ENCODE measurements at places on chromosomes 5 and 9. TPM values are rescaled to one million over a fixed set of nuclear protein-coding genes. Genes with fewer than 3 reads are reported as not detected.

GRCh38 chr5:760363-761058 is 24.0 kb downstream of the ZDHHC11B start:
- ATAC-seq: no peak

GRCh38 chr9:1938675-1939170 is 76.4 kb upstream of the SMARCA2 start:
- no peak for ATAC-seq

- ATAC-seq: no peak
Measured at GRCh38 chr5:145922059-145922458, 14.3 kb upstream of the SH3RF2 start.

- no peak for ATAC-seq
Measured at GRCh38 chr9:33227008-33227398, 13.0 kb upstream of the SPINK4 start.

DNA sequence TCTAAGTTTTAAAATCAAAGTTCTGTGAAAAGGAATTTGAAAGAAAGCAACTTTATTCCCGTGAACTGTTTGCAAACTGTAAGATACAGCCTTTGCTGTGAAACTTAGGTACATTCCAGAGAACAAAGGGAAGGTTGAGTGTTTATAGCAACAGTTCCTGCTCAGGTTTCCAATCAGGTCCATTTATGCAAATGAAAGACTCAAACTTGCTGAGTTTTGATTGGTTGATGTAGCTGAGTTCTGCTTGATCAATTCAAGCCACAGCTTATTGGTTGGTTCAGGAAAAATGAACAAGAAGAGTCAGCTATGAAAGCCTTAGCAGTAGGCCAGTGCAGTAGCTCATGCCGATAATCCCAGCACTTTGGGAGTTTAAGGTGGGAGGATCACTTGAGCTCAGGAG is 37.9 kb downstream of the SLC27A6 start:
- ATAC-seq: no peak

DNA sequence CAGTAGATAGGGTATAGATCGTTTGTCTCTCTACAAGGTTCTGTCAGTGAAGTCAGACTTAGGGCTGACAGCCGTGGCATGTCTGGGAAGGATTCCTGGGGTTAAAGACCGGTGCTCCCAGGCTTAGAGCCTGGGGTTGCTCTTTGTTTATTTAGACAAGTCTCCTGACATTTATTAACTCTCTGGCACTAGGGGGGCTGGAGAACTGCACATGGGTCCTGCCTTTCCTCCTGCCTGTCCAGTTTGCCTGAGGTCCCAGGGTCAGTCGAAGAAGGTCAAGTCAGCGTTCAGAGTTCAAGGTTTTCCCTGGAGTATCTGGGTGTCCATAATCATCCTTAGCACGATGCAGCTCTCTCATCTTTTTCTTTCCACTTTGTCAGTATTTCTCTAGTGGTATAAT is 5.6 kb downstream of the EGFLAM start:
- ATAC-seq: no peak

DNA sequence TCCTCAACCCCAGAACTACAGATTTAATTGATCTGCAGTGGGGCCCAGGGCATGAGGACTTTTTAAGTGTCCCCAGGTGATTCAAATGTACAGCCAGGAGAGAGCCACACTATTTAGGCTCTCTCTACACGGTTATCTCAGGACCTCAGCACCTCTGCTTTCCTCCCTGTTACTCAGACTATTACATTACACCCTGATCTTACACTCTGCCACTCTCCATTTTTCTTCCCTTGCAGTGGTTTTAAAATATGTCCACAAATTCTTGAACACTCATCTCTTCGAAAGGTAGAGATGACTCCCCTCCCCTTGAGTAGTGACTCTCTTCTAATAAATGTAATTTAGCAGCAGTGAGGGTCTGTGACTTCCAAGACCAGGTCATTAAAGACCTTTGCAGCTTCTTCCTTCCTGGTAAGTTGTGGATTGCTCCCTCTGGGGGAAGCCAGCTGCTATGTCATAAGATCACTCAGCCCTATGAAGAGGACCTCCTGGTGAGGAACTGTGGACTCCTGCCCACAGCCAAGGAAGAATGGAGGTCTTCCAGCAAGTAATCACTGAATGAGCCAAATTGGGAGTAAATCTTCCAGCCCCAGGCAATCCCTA is 87.5 kb upstream of the SSBP2 start:
- ATAC-seq: peak; percentile 59

GRCh38 chr9:87138128-87139040 is 191.1 kb upstream of the GAS1 start:
- ATAC-seq: no peak

GRCh38 chr5:108064302-108064701 is 317.6 kb downstream of the FBXL17 start:
- no peak for ATAC-seq

- ATAC-seq: no peak
Measured at GRCh38 chr9:115786321-115786720, 367.3 kb upstream of the PAPPA start.

- no peak for ATAC-seq
Measured at GRCh38 chr9:37727013-37727412, 26.6 kb upstream of the TRMT10B start.

DNA sequence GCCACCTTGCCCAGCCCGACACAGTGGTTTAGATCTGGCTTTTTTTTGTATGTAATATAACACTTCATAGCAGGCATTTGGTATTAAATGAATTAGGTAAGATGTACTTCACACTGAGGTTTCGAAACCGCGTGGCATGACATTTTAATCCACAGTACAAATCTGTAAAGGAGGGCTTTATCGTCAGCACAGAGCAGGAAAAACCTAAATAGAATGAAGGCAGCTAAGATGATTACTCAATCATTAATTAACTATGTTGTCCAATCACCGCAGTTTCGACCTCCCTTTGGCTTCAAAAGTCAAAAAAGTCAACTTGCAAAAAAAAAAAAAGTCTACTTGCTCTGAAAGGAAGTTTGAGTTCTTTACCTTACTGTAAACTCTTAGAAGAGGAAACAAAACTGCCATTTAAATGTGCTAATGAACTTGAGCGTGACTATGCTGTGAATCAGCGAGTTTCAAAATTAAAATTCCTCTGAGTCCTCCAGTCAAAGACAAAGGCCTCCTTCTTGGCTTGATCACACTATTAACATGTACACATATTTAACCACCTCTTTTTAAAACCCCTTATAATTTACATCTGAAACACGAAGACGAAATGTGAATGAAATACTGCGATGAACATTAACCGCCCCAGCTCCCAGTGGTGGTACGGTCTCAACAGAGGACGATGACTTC is 698 bp upstream of the SEC24A start:
- ATAC-seq: peak; percentile 75

- ATAC-seq: no peak
Measured at GRCh38 chr5:32852535-32852934, 141.4 kb downstream of the NPR3 start.

DNA sequence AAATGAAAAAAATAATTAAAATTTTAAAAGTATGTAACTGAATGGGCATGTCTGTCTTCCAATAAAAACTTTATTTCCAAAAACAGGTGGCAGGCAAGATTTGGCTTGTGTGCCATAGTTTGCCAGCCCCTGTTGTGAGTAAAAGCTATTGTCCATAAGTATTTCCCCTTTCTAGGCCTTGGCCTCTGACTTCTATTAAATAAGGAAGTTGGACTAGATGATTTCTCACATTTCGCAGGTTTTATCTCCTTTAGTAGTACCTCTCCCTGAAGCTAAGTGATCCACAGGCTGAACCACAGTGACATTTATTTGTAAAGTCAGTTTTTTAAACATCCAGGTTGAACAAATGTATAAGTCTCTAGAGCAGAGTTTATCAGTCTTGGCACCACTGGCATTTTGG is 41.3 kb downstream of the RECK start:
- ATAC-seq: no peak

GRCh38 chr9:25117791-25118190 is 560.5 kb downstream of the TUSC1 start:
- no peak for ATAC-seq

DNA sequence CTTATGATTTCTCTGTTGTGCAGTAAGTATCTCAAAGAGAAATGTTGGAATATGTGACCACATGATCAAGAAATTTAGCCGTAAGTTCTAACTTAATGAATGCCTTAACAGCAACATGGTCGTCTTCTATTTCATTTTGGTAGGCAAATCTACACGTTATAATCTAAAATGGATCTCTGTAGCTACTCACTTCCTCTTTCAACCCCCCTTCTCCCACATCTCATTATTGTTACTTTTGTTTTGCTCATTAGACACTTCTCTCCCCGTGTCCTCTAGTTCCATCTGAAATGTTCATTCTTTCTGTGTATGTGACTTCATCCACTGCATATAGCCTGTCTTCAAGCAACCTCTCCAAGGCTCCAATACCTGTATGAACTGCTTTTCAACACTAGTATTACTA is 27.1 kb upstream of the LPAR1 start:
- no peak for ATAC-seq

DNA sequence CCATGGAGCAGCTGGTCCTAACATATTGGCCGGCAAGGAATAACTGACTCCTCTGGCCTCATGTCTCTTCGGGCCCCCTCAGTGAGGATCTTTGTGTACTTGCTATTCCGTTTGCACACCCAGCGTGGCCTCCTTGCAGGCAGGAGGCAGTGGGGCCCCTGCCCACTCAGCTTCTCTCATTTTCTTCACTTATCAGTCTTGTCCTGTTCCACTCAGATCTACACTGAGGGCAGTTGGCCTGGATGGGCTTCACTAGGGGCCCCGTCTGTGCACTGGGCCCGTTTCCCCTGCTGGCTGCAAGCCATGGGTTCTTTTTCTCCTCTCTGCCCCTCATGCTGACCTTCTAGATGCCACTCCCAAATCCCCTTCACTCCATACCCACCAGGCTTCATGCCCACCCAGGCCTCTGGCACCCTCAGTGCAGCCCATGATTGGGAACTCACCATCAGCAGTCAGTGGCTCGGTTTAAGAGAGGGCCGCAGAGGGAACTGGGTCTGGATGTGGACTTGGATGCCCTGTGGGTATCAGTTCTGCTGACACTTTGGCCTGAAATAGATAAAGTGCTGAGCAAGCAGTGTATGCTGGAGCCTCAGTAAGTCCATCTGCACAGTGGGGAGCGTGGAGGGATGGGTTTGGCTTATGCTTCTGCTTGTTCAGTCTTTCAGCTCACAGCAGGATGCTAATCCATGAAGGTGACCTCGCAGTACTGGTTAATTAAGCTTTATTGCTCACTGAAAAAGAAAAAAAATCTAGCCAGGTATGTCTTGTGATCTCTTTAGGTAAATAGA is 57.9 kb downstream of the ERBIN start:
- no peak for ATAC-seq

- no peak for ATAC-seq
Measured at GRCh38 chr5:100186181-100186580, 349.0 kb upstream of the FAM174A start.

DNA sequence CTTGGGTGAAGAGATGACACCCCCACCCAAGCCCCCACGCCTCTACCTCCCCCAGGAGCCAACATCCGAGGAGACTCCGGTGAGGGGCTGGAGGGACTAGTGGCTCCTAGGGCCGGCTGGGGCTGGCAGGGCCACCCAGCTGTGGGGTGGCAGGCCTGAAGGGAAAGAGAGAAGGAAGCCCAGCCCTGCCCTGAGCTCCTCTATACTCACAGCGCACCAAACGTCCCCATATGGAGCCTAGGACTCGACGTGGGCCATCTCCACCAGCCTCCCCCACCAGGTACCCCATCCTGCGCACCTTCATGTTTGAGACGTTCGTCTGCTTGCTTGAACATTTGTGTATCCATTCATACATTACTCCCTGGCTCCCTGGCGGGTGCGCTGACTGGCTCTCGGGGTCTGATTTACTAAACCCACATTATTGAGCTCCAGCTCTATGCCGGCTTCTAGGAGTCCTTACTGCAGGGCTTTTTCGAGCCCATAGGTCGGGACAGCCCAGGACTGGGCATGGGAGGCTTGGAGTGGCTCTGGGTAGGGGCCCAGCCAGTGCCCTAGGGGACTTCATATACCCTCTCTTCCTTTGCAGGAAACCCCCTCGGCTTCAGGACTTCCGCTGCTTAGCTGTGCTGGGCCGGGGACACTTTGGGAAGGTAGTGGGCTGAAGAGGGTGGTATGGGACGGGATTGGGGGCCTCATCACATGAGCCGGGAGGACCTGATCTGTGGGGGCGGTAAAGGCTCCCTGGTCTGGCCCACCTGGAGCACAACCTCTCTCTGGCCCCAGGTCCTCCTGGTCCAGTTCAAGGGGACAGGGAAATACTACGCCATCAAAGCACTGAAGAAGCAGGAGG is 9.1 kb downstream of the ZDHHC12 start:
- ATAC-seq: no peak

- ATAC-seq: no peak
Measured at GRCh38 chr9:77495834-77496671, 152.1 kb downstream of the GNA14 start.

- ATAC-seq: no peak
Measured at GRCh38 chr9:93343663-93344062, 107.8 kb upstream of the FAM120A start.

GRCh38 chr9:27248702-27249101 is 48.2 kb downstream of the EQTN start:
- ATAC-seq: no peak

GRCh38 chr5:138464388-138465260 is 655 bp upstream of the EGR1 start:
- ATAC-seq: peak; percentile 81

DNA sequence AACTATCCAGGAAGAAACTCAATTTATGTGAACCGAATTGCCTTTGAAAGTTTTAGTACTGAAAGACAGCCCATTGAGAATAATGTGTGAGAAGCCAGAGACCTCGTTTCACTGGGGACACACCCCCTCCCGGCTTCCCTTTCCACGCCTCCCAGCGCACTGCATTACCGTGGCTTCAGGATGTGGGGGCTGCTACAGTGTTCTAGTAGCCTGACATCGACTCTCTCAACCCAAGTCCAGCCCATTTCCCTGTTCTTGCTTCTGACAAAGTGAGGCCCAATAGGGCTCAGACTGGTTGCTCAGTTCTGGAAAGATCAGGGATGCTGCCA is 3.5 kb downstream of the PAX5 start:
- no peak for ATAC-seq

The HRH2 gene
- total RNA-seq: 3.3 TPM

The RC3H2 gene
- total RNA-seq: 41.2 TPM

The OBP2B gene
- not detected for total RNA-seq

The ADAMTS13 gene
- 3.9 TPM for total RNA-seq

The KLF4 gene
- 0.48 TPM for total RNA-seq

The ZER1 gene
- total RNA-seq: 28.5 TPM

The RANBP3L gene
- total RNA-seq: not detected
